ENCODE measurements at places on chromosomes 6 and 20. TPM values are rescaled to one million over a fixed set of nuclear protein-coding genes. Genes with fewer than 3 reads are reported as not detected.

C4A gene
- total RNA-seq, result 183 TPM

MRAP2 gene
- 4.2 TPM for total RNA-seq

NRSN1 gene
- total RNA-seq, result 0.17 TPM

LST1 gene
- 9.6 TPM for total RNA-seq

CST4 gene
- total RNA-seq, result not detected

ATG5 gene
- 54.2 TPM for total RNA-seq

CD40 gene
- 20.4 TPM for total RNA-seq

SLC2A4RG gene
- 18.8 TPM for total RNA-seq

CCN5 gene
- total RNA-seq, result 0.23 TPM

SPTLC3 gene
- total RNA-seq, result 23.2 TPM

- peaks cover 3% of the 10 kb centered on the region for H3K36me3 ChIP-seq
- no peak for DNase-seq
- H3K4me1 ChIP-seq, result no peaks in the 10 kb centered on the region
- peak overlapping the region; percentile 23 for H3K27ac ChIP-seq
- H3K4me3 ChIP-seq, result no peak overlapping the region
- H3K27me3 ChIP-seq, result no peaks in the 10 kb centered on the region
Observed at GRCh38 chr20:10856237-10857015, 182.6 kb upstream of the JAG1 start.

- H3K4me1 ChIP-seq, result peaks cover 5% of the 10 kb centered on the region
- no peak overlapping the region for H3K4me3 ChIP-seq
- H3K27me3 ChIP-seq, result no peaks in the 10 kb centered on the region
- H3K27ac ChIP-seq, result no peak overlapping the region
- H3K36me3 ChIP-seq, result no peaks in the 10 kb centered on the region
Observed at GRCh38 chr6:155434829-155435423, 20.7 kb downstream of the NOX3 start.

DNA sequence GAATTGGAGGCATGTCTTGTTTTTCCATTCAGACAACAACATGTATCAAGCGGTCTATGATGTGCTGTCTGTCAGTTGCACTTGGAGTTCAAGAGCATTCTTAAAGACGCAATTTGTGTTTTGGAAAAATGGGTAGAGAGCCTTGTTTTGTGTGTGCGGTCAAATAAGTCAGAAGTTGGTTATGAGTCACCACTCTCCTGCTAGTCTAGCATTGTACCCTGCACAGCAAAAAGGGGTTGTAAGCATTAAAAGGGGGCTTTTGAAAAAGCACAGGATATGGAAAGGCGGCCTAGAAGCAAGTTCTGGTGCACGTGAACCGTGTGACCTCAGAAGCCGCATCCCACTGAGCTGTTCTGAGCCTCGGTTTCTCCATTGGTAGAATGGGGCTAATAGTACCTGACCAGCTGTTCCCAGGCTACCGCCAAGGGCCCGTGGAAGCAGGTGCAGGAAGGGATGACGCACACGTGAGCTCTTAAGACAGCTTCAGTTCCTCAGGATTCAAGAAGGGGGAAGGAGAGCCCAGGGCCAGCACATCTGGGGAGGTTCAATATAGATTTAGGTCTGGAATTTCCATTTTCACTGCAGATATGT is 61.6 kb upstream of the SNX9 start:
- no peaks in the 10 kb centered on the region for H3K27me3 ChIP-seq
- peaks cover 10% of the 10 kb centered on the region for H3K4me1 ChIP-seq
- no peak for DNase-seq
- no peak overlapping the region for H3K4me3 ChIP-seq
- no peaks in the 10 kb centered on the region for H3K36me3 ChIP-seq
- H3K27ac ChIP-seq, result no peak overlapping the region

- H3K4me3 ChIP-seq, result no peak overlapping the region
- H3K27me3 ChIP-seq, result no peaks in the 10 kb centered on the region
- no peak overlapping the region for H3K27ac ChIP-seq
- no peak for DNase-seq
Observed at GRCh38 chr6:72533606-72534005, 88.3 kb upstream of the KCNQ5 start.

- H3K27me3 ChIP-seq, result peaks cover 5% of the 10 kb centered on the region
- H3K36me3 ChIP-seq, result no peaks in the 10 kb centered on the region
- no peak for DNase-seq
- H3K4me1 ChIP-seq, result no peaks in the 10 kb centered on the region
- H3K27ac ChIP-seq, result no peak overlapping the region
Observed at GRCh38 chr6:40288919-40289318, 298.2 kb downstream of the LRFN2 start.

DNA sequence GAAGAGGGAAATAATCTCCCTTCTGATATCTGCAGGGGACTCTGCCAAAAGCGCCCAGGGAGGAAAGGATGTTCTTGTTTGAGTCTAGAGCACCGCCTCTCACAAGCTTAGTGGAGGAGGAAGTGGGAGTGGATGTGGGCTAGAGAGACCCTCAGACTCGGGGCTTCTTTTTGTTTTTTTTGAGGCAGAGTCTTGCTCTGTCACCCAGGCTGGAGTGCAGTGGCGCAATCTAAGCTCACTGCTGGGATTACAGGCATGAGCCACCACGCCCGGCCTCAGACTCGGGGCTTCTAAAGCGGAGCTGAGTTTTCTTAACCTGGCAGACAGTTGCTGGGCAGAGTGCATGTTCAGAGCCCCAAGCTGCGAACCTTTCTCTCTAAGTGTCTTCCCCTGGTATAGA is 310.8 kb downstream of the BMP7 start:
- H3K27me3 ChIP-seq, result peaks cover 27% of the 10 kb centered on the region
- no peak overlapping the region for H3K27ac ChIP-seq
- peak; percentile 13 for DNase-seq
- no peaks in the 10 kb centered on the region for H3K4me1 ChIP-seq
- no peak overlapping the region for H3K4me3 ChIP-seq
- H3K36me3 ChIP-seq, result no peaks in the 10 kb centered on the region

DNA sequence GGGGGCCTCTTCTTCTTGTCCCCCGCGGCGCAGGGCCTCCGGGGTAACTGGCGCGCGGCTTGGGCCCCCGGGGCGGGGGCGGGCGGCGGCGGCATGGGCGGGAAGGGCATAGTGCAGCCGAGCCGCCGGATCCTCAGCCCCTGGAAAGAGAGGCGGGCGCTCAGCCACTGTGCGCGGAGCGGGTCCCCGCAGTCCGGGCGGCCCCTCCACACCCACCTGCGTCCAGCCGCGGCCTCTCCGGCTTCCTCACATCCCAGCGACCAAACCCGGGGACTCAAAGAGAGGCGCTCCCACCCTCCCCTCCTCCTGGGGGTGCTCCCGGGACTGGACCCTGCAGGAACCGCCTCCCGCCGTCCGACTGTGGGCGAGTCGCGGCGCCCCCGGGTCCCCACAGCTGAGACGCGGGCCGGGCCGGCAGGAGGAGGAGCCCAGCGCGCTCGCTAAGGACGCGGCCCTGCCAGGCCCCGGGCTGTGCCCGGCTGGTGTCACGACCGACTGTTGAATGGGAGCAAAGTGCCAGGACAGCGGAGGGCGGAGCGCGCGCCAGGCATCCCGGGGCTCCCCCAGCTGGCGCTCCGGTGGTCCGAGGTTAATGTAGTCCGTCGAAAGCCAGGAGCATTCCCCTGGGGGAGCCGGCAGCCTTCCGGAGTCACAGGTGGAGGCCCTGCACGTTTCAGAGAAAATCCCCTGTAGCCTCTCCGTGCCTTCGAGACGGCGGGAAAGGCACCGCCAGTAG is at the start of gene PRR18:
PRR18 (minus strand) TSS at position 360 of the 736 bp plus-strand sequence; CDS start at position 110, 250 bp downstream.
- peak; percentile 22 for DNase-seq
- peak within 1 kb of the TSS; percentile 24 for H3K4me3 ChIP-seq
- peaks cover 9% of the 10 kb centered on the region for H3K4me1 ChIP-seq
- no peaks in the 10 kb centered on the region for H3K36me3 ChIP-seq
- no peak within 1 kb of the TSS for H3K27ac ChIP-seq
- peaks cover 42% of the 10 kb centered on the region for H3K27me3 ChIP-seq

DNA sequence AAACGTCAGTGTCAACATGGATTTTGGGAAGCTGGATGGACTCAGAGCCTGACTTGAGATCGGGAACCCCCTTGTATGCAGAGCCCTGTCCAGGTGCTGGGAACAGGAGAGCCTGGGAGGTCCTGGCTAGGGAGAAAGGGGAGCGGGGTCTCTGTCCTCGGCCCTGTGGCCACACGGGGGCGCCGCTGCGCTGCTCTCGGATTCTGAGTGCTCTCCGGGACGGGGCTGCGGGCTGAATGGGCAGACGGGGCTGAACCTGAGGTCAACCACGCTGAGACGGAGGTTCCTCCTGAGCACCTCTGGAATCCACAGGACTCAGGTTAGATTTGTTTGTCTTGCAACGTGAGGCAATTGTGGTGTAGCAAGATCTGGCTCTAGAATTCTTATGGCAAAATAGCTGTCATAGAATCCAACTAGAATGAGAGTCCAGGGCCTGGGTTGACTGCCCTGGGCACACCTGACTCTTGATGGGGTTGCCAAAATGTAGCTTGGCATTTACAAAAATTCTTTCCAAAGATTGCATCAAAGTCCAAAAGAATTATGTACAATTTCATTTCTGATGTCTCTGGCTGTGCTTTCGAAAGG is 20.6 kb upstream of the HLA-F start:
- no peak overlapping the region for H3K4me3 ChIP-seq
- no peak overlapping the region for H3K27ac ChIP-seq
- H3K27me3 ChIP-seq, result no peaks in the 10 kb centered on the region

DNA sequence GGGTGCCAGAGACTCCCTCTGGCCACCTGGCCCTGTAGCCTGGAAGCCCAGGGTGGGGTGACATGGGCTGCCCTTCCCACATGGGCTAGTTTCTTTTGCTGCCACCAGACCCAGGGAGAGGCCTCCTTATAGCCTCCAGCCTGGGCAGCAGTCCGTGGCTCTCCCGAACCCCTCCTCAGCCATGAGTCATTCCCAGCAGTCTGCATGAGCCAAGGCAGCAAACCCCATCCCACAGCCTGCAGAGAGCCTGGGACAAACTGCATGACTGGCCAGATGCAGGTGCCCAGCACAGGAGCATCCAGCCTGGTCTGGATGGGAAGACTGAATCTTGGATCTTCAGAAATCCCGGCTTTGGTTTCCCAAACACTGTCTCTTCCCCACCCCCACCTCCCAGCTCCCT is 75.7 kb downstream of the MRPL14 start:
- no peaks in the 10 kb centered on the region for H3K27me3 ChIP-seq
- no peak for DNase-seq
- no peak overlapping the region for H3K27ac ChIP-seq
- no peak overlapping the region for H3K4me3 ChIP-seq
- H3K36me3 ChIP-seq, result no peaks in the 10 kb centered on the region

DNA sequence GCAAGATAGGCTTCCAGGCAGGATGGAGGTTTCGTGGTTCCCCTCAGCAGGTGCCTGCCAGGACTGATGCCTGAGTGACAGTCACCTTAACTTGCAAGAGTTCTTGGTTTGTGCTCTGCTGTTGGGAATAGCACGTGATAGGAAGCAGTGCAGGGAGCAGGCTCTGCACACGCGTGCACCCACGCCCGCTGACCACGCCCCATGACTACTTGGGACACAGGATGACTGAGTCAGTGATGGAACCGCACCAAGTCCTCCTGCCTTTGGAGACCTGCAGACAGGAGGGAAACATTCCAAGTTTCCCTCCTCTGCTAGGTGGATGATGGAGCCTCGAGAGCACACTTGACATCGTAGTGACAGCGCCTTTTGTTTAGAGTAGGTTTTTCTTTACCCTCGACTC is 164.2 kb downstream of the DTNBP1 start:
- DNase-seq, result no peak
- peaks cover 6% of the 10 kb centered on the region for H3K36me3 ChIP-seq
- no peak overlapping the region for H3K27ac ChIP-seq
- no peak overlapping the region for H3K4me3 ChIP-seq

DNA sequence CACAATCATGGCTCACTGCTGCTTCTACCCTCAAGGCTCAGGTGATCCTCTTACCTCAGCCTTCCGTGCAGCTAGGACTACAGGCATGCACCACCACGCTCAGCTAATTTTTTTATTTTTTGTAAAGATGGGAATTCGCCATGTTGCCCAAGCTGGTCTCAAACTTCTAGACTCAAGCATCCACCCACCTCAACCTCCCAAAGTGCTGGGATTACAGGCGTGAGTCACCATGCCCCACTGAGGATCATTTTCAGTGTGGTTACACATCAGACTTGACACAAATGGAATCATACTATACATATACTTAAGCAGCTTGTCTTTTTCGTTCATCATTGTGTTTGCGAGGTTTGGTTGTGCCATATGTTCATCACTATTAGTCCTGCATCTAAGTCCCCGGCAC is 26.6 kb downstream of the ZC3H12D start:
- no peaks in the 10 kb centered on the region for H3K27me3 ChIP-seq
- no peak for DNase-seq
- H3K27ac ChIP-seq, result no peak overlapping the region
- H3K36me3 ChIP-seq, result no peaks in the 10 kb centered on the region
- H3K4me3 ChIP-seq, result no peak overlapping the region

- H3K4me3 ChIP-seq, result no peak overlapping the region
- no peaks in the 10 kb centered on the region for H3K27me3 ChIP-seq
- H3K27ac ChIP-seq, result no peak overlapping the region
- H3K4me1 ChIP-seq, result peaks cover 47% of the 10 kb centered on the region
- H3K36me3 ChIP-seq, result no peaks in the 10 kb centered on the region
- DNase-seq, result no peak
Observed at GRCh38 chr6:128516514-128516898, 3.9 kb downstream of the PTPRK start.

GRCh38 chr6:20606831-20607230 is 72.6 kb downstream of the CDKAL1 start:
- no peak overlapping the region for H3K4me3 ChIP-seq
- H3K27ac ChIP-seq, result no peak overlapping the region
- DNase-seq, result no peak
- no peaks in the 10 kb centered on the region for H3K4me1 ChIP-seq
- no peaks in the 10 kb centered on the region for H3K27me3 ChIP-seq

DNA sequence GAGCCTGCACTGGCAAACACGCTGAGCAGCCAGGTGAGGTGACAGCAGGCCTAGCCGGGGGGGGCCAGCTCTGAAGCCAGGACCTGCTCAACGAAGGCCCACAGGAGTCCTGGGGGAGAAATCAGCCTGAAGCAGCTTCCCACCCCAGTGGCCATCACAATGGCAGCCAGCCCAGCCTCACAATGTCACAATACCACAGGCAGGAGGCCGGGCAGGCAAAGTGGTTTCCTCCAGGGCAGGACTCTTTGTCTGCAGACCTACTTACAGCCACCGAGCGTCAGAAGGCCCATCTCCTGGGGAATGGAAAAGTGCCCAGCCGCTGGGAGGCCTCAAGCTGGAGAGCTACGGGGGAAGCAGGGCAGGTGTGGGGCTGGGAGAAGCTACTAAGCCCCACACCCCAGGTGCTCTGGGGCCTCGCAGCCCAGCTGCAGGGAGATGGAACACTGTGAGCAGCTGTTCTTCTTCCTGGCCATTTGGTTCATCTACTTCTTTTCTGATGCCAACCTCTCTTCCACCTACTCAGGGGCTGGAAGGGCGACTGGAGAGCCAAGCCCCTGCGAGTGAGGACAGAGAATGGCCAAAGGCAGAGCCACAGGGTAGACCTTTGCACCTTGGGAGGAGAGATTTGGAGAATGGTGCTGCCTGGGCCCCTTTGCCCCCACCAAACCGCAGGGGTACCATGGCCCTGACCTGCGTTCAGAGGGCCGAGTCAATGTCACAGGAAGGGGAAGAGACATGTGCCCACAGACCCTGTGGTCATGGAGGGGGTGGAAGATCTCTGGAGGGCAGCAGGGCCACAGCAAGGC is 22.3 kb upstream of the AVP start:
- H3K4me1 ChIP-seq, result no peaks in the 10 kb centered on the region
- H3K36me3 ChIP-seq, result no peaks in the 10 kb centered on the region
- no peak overlapping the region for H3K4me3 ChIP-seq
- H3K27me3 ChIP-seq, result no peaks in the 10 kb centered on the region

GRCh38 chr6:163232015-163232523 is 182.4 kb upstream of the QKI start:
- no peaks in the 10 kb centered on the region for H3K4me1 ChIP-seq
- H3K27ac ChIP-seq, result peak overlapping the region; percentile 29
- H3K4me3 ChIP-seq, result no peak overlapping the region

Measured in lung (tissue), 17 donors.